Activated CD8-positive, alpha-beta T cell treated with anti-CD3 and anti-CD28 coated beads for 36 hours (primary cell): ENCODE measurements at places on chromosomes 1 and 21. TPM values are rescaled to one million over a fixed set of nuclear protein-coding genes. Genes with fewer than 3 reads are reported as not detected.

- peaks cover 6% of the 10 kb centered on the region for H3K27me3 ChIP-seq
- H3K4me3 ChIP-seq = no peak overlapping the region
- peaks cover 25% of the 10 kb centered on the region for H3K4me1 ChIP-seq
- no peak for DNase-seq
Observed at GRCh38 chr1:158943059-158943458, 11.7 kb downstream of the PYHIN1 start.

PLPPR4 gene
- not detected for total RNA-seq

GRCh38 chr1:27795601-27796000 lies 22.6 kb downstream of the STX12 start:
- H3K36me3 ChIP-seq = peaks cover 35% of the 10 kb centered on the region
- peaks cover 3% of the 10 kb centered on the region for H3K4me1 ChIP-seq
- no peak overlapping the region for H3K27ac ChIP-seq
- H3K4me3 ChIP-seq = no peak overlapping the region
- H3K27me3 ChIP-seq = no peaks in the 10 kb centered on the region

PLA2G2D gene
- not detected for total RNA-seq

GRCh38 chr1:154751690-154752089 lies 118.4 kb downstream of the KCNN3 start:
- peak; percentile 25 for DNase-seq
- H3K4me1 ChIP-seq = peaks cover 62% of the 10 kb centered on the region
- H3K27me3 ChIP-seq = no peaks in the 10 kb centered on the region
- H3K27ac ChIP-seq = peak overlapping the region; percentile 74
- peak overlapping the region; percentile 11 for H3K4me3 ChIP-seq
- H3K36me3 ChIP-seq = no peaks in the 10 kb centered on the region

GRCh38 chr1:163119707-163120106 lies 50.5 kb downstream of the RGS4 start:
- DNase-seq = no peak
- no peak overlapping the region for H3K27ac ChIP-seq
- H3K4me3 ChIP-seq = no peak overlapping the region
- no peaks in the 10 kb centered on the region for H3K4me1 ChIP-seq
- peaks cover 12% of the 10 kb centered on the region for H3K27me3 ChIP-seq
- no peaks in the 10 kb centered on the region for H3K36me3 ChIP-seq

MFAP2 gene
- total RNA-seq = not detected

KRTAP10-11 gene
- not detected for total RNA-seq

DNA sequence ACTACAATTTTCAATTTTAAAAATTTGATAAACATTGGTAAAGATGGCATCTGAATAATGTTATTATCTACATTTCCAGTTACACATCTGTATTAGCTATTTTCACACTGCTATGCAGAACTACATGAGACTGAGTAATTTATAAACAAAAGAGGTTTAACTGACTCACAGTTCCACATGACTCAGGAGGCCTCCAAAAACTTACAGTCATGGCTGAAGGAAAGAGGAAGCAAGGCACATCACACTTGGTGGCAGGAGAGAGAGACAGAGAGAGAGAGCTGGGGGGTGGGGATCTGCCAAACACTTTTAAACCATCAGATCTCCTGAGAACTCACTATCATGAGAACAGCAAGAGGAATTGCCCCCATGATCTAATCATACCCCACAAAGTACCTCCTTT lies 850.0 kb downstream of the LTN1 start:
- no peaks in the 10 kb centered on the region for H3K36me3 ChIP-seq
- DNase-seq = no peak

MIS18A gene
- total RNA-seq = 35.1 TPM

NHLH1 gene
- total RNA-seq = 0.45 TPM

- H3K4me3 ChIP-seq = peak overlapping the region; percentile 92
- peak overlapping the region; percentile 96 for H3K27ac ChIP-seq
- DNase-seq = peak; percentile 38
- H3K4me1 ChIP-seq = peaks cover 42% of the 10 kb centered on the region
- H3K27me3 ChIP-seq = no peaks in the 10 kb centered on the region
- peaks cover 2% of the 10 kb centered on the region for H3K36me3 ChIP-seq
Observed at GRCh38 chr1:35558374-35559316, 1.0 kb downstream of the NCDN start.

GRCh38 chr1:40712997-40713396 lies 21.5 kb downstream of the NFYC start:
- peaks cover 21% of the 10 kb centered on the region for H3K36me3 ChIP-seq
- H3K27ac ChIP-seq = peak overlapping the region; percentile 86
- H3K27me3 ChIP-seq = no peaks in the 10 kb centered on the region
- H3K4me1 ChIP-seq = peaks cover 64% of the 10 kb centered on the region
- peak overlapping the region; percentile 37 for H3K4me3 ChIP-seq

- no peak overlapping the region for H3K4me3 ChIP-seq
- peaks cover 2% of the 10 kb centered on the region for H3K27me3 ChIP-seq
- peaks cover 10% of the 10 kb centered on the region for H3K36me3 ChIP-seq
- H3K4me1 ChIP-seq = peaks cover 26% of the 10 kb centered on the region
- H3K27ac ChIP-seq = peak overlapping the region; percentile 6
Observed at GRCh38 chr1:231036416-231036815, 3.6 kb downstream of the FAM89A start.

PRDM16 gene
- 0.49 TPM for total RNA-seq

DNA sequence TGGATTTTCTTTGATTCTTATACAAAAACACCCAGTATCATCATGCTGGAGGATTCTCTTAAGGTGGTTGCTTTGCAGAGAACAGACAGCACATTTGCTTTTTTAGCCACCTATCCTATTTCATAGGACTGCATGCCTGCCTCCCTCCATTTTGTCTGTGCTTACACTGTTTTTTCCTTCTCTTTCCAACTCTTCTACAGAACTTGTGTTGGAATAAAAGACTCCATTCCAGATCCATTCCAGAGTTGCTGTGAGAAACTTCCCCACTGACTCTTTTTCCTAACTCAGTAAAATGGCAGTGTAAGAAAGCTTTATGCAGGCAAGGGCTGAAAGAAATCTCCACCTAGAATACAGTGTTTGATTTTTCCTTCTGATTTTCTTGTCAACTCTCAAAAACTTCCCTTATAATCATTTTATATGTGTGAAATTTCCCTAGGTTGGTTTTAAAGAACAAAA lies 5.2 kb upstream of the ARID1A start:
- H3K4me3 ChIP-seq = no peak overlapping the region
- H3K27ac ChIP-seq = no peak overlapping the region
- H3K27me3 ChIP-seq = no peaks in the 10 kb centered on the region
- DNase-seq = no peak
- no peaks in the 10 kb centered on the region for H3K36me3 ChIP-seq
- peaks cover 28% of the 10 kb centered on the region for H3K4me1 ChIP-seq

TMPRSS3 gene
- 134 TPM for total RNA-seq

GRCh38 chr1:242225767-242226573 lies 227.1 kb upstream of the MAP1LC3C start:
- no peaks in the 10 kb centered on the region for H3K36me3 ChIP-seq
- H3K4me3 ChIP-seq = no peak overlapping the region
- no peak overlapping the region for H3K27ac ChIP-seq
